GM13976 (cell line): ENCODE measurements at places on chromosomes 6 and 20.

GRCh38 chr20:44739942-44740341 is 5.7 kb upstream of the KCNK15 start:
- DNase-seq, result no peak

DNA sequence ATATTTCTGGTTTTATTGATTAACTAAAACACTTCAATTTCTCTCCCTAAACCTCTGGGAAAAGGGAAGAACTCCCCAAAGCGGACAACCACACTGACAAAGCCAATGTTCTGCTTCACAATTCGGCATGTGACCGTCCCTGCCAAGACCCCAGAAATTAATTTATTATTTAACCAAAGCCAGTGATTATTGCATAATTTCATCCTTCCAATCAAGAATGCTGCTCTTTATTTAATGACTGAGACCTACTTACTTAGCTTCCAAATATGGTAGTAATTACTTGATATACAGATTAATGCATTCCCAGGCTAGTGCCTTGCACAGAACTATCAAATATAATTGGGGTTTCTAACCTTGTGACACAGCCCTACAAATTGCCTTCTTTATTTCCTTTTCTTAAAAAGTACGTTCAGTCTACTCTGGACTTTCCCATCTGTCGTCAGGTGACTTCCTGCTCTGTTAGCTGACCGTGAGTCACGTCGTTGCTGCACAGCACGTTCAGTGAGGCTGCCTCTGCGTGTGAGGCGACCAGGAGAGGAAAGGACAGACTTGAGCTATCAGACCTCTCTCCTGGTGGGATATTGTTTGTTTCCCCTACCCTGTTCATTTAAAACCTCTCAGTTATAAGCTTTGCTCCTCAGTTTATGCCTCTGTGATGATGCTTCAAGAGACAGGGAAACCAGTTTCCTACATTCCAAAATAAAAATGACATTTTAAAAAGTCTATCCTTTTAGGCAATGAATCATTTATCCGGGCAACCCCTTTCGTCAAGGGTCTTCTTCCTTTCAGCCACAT is 55.7 kb upstream of the TNFAIP3 start:
- DNase-seq, result peak; percentile 80

DNA sequence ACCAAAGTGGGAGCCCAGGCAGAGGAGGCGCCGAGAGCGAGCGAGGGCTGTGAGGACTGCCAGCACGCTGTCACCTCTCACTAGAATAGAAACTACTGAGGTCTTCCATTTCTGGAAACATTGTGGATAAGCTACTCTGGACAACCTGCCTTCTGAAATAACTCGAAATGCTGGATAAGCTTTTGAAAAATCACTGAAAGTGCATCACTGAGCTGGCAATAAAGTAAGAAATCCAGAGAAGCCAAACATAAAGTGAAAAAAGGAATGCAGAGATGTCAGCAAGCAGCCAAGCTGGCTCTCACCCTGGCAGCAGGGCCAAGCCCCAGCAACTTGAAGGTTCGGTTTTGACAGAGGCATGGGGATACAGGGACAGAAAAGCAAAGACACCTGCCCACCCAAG is 59.2 kb upstream of the MYLIP start:
- DNase-seq, result no peak

GRCh38 chr6:32815996-32816395 is 806 bp downstream of the HLA-DOB start:
- DNase-seq, result peak; percentile 53

DNA sequence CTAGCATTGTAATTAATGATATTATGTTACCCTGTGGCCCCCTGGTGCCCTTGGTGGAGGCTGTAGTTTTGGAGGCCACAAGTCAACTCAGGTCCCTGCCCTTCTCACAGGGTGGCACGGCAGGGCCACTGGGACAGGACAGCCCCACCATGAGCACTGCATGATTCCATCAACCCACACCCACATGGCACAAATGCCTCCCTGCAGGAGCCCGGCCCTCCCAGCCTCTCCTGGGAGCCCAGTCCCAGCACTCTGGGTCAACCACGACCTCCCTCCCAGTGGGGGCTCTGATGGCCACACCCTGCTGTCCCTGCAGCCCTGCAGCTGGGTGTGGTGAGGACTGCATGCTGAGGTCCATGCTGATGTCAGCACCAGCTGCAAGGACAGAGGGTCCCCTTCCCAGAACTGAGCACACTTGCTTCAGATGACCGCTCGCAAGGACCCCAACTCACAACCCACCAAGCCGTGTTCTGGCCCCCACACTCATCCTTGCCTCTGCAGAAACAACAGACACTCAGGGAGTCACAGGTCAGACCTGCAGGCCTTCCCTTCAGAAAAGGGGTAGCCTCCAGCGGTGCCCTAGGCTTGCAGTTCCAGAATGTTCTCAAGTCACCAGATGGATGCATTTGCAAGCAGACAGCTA is 15.7 kb upstream of the CST7 start:
- no peak for DNase-seq

DNA sequence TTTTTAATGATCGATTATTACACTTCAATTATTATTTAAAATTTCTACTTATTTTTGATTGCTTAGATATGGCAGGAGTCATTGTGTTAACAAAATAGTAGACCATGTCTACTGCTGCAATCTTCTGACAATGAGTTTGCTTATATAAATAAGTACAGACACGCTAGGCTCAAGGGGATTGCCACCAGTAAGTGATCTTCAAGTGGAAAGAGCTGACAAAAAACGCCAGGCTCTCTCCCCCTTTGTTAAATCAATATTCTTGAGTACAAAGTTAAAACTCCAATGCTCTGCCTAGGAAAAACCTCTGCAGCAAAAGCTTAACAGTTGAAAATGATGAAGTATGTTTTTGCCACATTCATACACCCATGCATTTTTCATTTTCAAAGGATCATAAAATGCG is 738.1 kb downstream of the HDGFL1 start:
- DNase-seq, result no peak

GRCh38 chr6:40990301-40990700 is 48.7 kb downstream of the UNC5CL start:
- no peak for DNase-seq

DNA sequence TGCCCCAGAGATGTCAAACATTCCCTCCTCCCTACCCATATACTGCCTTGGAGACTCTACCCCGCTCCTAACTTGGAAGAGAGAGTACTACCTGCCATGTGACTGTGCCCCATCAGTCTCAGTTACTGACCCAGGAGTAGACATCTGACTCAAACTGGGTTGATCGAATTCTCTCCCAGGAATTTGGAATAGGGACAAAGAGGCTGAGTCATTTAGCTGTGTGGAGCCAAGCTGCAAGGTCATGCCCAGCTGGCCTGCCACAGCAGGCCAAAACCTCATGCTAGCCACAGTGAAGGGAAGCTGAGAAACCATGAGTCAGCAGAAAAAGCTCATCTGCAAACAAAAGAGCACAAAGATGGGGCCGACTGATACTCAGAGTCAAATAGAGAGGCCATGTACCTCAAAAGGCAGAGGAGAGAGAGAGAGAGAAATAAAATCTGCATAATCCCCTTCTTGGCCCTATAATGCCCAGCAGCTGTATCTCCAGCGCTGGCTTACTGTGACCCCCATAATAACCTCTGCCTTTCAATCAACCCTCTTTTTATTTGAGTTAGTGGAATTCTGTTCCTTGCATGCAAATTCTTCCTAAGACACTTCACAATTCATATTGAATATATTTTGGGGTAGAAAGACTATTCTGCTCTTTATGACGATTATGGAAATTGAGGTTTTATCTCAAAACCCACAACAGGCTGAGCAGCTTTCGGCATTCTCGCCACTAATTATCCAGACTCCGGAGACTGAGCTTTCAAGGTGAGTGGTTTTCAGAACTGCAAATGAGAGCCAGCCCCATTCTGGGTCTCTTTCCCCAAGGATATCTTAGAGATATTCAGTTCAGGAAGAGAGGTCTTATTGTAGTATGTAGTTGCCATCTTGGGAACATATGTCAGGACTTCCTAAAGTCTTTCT is 21.4 kb upstream of the AKIRIN2 start:
- no peak for DNase-seq

- DNase-seq, result no peak
Observed at GRCh38 chr6:85866758-85867401, 224.2 kb upstream of the SYNCRIP start.

DNA sequence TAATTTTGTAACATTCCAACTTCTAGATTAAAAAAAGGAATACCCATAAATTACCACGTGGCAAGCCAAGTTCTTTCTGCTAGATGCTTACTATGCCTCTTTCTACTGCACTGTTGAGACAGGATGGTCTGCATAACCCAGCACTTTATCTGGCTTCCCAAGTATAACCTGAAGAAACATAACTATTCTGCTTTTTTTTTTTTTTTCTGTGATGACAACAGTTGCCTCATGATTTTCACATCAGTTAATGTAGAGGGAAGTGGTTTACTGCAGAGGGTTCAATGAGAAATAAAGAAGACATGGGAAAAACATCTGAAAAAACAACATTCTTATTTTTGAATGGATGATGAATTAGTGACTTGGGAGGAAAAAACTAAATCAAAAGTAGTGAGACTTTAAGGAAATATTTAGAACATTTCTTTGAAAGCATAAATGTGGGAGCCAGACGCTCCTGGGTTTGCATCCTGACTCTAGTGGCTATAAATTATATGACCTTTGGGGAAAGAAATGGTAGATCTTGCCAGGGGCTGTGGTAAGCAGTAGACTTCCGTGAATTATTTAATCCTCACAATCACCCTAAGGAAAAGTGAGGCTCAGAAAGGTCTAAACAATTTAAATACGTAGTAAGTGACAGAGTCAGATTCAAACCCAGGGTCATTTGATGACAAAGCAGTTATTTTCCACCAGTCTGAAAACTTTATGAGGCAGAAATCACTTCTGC is 230.7 kb downstream of the PHACTR1 start:
- DNase-seq, result no peak

DNA sequence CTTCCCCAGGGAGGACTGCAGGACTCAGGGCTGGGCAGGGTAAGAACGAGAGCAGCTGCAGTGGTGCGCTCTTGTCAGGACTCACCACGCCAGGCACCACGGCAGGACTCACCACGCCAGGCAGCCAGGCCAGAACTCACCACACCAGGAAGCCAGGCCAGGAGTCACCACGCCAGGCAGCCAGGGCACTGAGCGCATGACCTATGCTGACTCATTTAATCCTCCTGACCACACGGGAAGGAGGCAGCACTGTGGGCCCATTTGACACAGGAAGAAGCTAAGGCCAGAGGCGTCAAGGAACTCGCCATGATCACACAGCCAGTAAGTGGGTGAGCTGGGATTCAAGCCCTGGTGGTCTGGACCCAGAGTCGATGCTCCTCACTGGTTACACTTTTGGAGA is 189.3 kb downstream of the PREX1 start:
- no peak for DNase-seq

DNA sequence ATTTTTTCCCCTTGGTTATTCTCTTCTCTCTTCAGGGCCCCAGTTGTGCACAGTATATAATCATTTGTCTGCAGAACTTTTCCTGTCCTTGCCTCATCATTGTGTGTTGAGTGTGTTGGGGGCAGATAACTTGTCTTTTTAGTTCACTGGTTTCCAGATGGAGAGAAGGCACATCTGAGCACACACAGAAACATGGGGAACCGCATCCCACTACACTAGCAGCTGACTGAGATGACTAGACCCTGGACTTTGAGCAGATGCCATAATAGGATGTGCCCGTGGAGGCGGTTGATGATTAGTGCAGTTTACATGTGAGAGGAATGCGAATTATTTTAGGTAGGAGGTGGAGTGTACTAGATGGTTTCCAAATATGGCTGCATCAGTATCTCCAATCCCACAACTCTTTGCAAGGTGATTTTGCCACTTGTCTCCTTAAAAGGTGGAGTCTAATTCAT is 26.5 kb upstream of the SH3BGRL2 start:
- no peak for DNase-seq

GRCh38 chr20:10415013-10415650 is 18.9 kb downstream of the MKKS start:
- DNase-seq, result no peak

- no peak for DNase-seq
Observed at GRCh38 chr6:114537977-114538376, 195.2 kb upstream of the HS3ST5 start.

DNA sequence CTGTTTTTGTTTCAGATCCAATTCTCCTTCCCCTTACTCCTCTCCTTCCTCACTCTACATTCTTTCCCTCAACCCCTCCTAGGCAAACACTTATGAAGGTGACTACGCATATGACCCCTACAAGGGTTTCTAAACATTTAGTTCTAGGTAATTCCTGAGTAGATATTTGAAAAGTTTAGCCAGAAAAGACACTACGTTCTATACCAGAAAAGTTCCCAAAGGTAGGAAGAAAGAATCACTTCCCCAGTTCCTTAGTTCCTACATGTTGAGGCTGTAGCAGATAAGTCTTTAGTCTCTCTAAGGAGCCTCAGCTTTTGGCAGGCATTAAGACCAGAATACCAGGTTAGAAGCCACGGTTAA is 11.6 kb downstream of the POU3F2 start:
- DNase-seq, result no peak

GRCh38 chr6:101909366-101909765 is 515.9 kb downstream of the GRIK2 start:
- no peak for DNase-seq

DNA sequence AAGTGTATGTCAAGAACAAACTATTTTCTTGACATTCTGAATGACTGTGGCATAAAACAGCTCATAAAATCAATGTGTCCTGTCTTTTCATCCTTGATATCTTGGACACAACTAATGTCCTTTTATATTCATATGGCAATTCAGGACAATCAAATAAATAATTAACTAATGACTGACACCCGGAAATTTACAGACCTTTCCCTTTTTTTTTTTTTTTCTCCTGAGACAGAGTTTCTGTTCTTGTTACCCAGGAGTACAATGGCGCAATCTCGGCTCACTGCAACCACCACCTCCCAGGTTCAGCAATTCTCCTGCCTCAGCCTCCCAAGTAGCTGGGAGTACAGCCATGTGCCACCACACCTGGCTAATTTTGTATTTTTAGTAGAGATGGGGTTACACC is 107.1 kb upstream of the LGSN start:
- no peak for DNase-seq
